Aorta (tissue), 5 donors: ENCODE measurements at places on chromosomes 4 and X. TPM values are rescaled to one million over a fixed set of nuclear protein-coding genes. Genes with fewer than 3 reads are reported as not detected.

DNA sequence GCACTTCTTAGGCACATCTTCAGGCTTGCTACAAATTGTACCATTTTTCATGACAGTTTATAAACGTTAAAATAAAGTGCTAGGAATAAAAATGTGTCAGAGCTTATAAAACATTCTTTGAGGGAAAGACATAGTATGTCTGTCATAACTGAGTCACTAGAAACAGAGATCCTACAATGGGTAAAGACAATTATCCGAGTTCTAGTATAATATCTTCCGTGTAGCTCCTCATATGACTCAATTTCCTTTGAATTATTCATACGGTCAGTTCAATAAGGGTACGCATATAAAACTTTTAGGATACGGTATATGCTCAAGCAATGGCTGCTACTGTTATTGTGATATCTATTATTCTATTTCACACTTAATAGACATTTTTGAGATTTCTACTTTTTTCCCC is 349.1 kb downstream of the PCDH10 start:
- DNase-seq: no peak

DNA sequence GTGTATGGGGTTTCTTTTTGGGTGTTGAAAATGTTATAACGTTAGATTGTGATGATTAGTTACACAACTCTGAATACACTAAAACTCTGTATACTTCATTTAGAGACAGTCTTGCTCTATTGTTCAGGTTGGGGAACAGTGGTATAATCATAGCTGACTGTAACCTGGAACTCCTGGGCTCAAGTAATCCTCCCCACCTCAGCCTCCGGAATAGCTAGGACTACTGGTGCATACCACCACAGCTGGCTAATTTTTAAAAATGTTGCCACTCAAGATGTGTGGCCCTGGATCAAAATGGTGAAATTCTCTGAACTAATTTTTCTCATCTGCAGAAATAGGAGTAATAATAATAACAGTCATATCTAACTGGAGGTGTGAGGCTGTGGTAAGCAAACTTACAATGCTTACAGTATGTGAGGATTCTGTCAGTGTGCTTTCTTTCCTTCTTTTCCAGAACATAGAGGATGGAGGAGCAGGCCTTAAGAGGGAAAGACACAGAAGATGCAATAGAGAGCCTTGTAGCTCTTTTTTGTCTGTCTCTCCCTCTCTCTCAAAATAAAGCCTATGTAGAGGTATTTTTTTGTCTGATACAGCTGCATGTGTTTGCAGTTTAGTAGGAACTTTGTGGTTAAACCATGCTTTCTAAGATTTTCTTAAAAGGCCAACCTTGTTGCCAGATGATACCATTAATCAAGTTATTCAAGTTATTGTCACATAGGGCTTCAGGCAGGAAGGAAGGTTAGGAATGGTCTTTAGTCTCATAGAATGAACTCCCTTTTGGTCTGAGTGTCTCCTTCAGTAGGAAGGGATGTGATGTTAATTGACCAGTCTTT is 7.5 kb downstream of the ADD1 start:
- DNase-seq: no peak

GRCh38 chrX:6983207-6983955 is 164.1 kb upstream of the STS start:
- no peak for DNase-seq

The CXorf65 gene
- total RNA-seq: not detected

DNA sequence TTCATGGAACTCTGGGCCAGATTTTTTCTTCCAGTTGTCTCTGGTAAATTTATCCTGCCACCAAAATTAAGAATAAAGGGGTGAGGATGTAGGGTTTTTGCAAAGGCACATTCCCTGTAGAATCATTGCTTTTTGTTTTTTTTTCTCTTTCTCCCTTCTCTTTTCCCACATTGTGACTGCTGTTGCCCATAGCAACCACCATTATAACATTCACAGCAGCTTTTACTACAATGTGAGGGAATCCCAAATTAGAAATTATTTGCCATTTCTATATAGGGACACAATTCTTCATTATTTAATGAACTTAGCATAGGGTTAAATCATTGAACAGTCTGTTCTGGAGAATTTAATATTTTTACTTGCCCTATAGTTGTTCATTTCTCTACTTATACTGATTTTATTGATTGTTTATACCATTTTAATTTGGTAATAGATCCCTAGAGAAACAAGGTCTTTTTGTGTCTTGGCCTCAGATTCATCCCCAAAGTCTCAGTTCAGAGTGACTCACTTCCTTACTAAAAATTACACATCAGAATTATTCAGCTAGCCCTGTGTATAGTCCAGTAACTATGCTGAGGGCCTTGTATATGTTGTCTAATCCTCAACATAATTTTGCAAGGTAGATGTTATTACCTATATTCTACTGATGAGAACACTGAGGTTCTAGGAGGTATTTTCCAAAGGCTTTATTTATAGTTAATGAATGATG is 80.8 kb upstream of the ANK2 start:
- DNase-seq: no peak

GRCh38 chr4:26858947-26859401 is 1.7 kb upstream of the STIM2 start:
- no peak for DNase-seq

DNA sequence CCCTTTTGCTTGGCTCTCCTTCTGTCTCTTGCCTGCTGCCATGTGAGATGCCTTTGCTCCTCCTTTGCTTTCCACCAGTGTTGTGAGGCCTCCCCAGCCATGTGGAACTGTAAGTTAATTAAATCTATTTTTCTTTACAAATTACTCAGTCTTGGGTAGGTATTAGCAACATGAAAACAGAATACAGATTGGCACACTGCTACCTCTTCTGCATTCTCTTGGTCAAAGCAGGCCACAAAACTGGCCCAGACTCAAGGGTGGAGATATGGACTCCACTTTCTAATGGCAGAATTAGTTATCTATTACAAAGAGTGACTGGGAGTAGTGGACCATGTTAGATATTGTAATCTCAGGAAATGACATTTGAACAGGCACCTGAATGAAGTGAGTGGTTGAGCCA is 21.5 kb upstream of the CCDC149 start:
- DNase-seq: no peak
